ENCODE measurements at places on chromosomes 7 and 10.

DNA sequence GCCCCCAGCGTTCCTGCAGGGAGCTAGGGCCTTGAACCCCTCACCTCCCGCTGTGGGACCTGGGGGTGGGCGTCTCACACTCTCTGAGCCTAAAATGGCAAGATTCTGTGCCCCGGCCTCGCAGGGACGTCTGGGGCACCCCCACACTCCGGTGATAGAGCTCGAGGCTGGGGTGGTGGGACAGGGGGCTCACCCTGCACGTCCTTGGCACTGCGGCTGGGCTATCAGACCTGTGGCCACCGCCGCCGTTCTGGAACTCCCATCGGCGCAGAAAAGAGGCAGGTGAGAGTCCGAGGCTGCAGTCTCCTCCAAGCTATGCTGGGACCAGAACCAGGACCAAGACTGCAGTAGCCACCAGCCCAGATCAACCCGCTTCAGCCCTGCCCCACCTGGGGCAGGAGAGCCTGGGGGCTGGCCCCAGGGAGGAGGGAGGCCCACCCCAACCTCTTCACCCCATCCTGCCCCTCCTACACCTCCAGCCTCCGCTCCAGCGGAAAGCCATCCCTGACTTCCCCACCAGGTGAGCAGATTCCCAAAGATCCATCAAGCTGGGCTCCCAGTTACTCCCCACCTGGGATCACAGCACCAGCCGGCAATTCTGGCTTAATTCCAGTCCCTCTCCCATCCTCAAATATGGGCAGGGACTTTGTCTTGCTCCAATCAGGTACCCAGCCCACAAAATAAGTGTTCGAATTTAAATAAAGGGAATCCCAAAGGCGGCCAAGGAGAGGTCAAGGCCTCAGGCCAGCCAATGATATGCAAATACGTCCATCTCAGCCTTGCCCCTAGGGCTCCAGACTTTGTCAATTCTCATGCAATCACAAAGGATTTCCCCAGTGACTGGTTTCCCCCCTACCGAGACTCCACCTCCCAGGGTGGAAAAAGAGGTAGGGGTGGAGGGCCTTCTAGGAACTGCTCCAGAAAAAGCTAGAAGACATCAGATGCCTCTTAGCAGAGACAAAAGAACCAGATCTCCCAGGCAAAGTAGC lies 16.4 kb downstream of the TNRC18 start:
- DNase-seq = no peak

GRCh38 chr10:84517554-84517953 lies 189.2 kb downstream of the CCSER2 start:
- DNase-seq = no peak

DNA sequence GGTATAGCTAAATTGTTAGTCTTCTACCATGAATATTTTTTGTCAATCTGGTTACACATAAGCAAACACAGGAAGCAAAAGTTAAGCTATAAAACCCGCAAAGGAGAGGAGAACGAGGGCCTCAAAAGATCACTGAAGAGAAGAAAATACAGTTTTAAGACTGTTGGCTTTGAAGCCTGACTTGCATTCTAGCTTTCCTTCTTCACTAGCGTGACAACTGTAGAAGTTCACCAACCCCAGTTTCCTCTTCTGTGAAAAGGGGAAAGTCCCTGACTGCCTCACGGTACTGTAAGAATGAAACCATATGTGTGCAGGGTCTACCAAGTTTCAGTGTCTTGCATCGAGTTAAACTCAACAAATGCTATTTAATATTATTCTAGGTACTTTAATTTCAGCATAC lies 7.5 kb upstream of the LRRN3 start:
- DNase-seq = no peak

GRCh38 chr7:46812101-46812675 lies 769.7 kb downstream of the TNS3 start:
- DNase-seq = no peak

DNA sequence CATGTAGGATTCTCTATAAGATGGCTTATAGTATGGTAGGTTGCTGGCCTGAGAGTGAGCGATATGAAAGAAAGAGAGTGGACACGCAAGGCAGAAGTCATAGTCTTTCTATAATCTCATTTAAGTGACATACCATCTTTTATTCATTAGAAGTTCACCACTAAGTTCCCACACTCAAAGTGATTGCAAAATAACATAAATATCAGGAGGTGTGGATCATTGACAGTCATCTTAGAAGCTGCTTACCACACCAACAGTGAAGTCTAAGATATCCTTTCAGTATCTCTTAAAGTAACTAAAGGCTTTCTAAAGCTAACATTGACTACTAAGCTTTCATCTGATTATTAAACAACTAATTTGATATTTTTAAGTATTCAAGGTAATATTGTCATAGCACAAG lies 36.9 kb upstream of the GNAI1 start:
- DNase-seq = no peak

- no peak for DNase-seq
Measured at GRCh38 chr7:28263622-28264271, 83.2 kb upstream of the JAZF1 start.

GRCh38 chr10:128835361-128835760 lies 631.7 kb upstream of the MGMT start:
- no peak for DNase-seq

DNA sequence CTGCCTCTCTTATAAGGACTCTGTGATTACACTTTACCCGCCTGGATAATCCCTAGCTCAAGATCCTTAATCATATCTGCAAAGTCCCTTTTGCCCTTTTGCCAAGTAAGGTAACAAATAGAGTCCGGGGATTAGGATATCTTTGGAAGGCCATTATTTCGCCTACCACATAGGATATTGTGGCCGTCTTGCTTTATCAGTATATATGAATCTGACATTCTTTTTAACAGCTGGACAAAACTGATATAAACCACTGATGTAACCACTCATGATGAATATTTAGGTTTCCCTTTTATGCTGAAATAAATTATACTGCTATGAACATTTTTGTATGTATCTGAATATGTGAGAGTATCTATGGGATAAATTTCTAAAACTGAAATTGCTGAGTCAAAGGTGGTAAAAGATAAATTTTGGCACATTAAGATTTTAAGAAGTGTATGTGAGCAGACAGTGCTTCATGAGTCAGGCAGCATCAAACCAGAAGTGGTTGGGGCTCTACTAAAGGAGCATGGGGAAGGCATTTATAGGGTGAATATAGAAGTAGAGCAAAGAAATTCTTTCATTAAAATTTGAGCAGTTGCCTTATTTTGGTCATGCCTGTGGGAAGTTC lies 44.7 kb downstream of the AVL9 start:
- DNase-seq = no peak

DNA sequence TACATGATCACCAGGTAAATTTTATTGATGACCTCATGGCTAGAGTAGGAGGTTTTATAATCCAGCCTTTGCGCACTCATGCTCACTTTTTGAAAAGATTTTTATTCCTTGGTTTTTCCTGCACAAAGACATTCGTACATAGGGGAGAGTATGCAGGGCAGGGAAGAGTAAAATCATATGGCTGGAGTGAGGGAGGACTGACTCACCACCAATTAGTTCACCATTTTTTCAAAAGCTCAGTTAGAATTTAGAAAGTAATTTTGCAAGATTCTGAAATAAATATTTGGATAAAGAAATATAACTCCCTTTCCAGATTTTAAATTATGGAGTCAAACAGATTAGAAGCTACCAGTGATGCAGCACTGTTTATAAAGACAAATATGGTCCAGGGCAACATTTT lies 111.9 kb downstream of the SEMA3D start:
- DNase-seq = no peak

GRCh38 chr10:8402576-8402975 lies 348.1 kb downstream of the GATA3 start:
- DNase-seq = no peak

All from thoracic aorta (tissue), 2 donors.